ENCODE measurements at places on chromosomes 7 and 10.

DNA sequence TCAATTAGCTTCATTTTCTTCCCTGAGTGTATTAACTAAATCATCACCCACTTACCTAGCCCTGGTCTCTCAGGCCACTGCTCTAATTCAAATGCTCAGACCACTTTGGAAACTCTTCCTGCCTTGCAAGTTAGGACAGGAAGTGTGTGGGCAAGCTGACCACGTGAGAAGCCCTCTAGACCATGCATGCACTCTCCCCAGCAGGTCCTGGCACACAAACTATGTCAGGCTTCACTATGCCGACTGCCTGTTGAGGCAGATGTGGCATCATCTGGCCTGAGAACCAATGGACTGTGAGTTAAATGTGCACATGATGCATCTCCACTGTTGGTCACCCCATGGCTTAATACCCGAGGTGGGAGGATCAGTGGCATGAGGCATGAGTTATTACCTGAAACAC is 439.6 kb downstream of the GRID1 start:
- DNase-seq, result no peak

- no peak for DNase-seq
These were observed 55.6 kb upstream of the CAMK2B start for GRCh38 chr7:44380831-44381493.

- peak; percentile 71 for DNase-seq
These were observed 8.7 kb downstream of the NCAPG2 start for GRCh38 chr7:158695726-158696452.

GRCh38 chr7:26295586-26295985 is 3.9 kb downstream of the SNX10 start:
- DNase-seq, result no peak

DNA sequence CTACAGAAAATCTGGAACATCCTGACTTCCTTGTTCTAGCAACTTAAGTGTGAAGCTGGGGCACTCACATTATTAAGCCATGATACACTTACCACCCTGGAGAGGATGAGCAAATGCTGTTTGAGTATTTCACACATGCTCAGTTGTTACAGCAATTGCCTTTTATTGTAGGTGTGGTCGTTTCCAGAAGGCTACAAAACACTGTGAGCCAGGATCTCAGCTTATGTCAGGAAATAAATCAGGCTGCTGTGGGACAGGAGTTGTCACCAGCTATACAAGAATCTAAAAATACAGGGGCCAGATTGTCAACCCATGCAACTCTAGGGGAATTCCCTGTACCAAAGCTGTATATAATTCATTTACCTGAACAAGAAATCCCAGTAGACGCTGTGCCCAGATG is 273.3 kb upstream of the SP4 start:
- DNase-seq, result no peak

DNA sequence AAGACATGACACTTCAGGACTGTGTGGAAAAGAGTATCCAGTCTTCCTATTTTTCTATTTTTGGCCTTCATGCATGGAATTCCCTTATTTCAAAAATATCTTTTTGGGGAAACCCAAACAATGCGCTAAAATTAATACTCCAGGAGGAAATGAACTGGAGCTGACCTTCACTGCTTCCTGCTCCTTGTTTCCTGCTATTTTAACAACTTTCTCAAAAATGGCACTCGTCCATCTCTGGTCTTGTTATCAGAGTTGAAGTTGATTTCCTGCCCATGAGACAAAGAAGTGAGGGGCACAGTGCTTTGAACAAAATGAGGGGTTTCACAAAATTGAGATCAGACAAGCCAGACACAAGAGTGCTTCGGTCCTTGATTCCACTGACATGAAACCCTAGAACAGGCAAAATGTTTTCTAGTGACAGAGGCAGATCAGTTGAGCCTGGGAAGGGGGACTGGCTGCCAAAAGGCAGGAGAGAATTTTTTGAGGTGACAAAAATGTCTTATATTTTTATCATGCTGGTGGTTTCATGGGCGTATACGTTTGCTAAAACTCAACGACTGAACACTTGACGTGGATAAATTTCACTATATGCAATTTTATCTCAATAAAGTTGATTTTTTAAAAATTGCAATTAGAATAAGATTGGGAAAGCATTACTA is 193.2 kb downstream of the CREB5 start:
- no peak for DNase-seq

DNA sequence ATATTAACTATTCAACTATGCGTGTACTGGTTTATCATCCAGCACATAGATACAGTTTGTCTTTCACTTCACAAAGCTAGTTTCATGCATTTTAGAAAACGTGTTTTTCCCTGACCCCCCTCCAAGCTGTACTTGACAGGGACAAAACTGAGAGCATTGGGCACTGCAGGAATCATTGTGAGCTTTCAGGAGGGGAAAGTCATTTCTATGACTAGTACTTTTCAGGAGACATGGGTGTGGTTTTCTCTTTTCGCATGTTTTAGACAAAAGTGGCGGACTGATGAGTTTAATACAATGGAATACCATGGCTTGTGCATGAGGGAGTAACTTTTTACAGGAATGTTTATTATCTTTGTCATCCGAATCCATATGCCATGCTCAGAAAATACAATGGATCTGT is 42.7 kb downstream of the NRG3 start:
- no peak for DNase-seq

- DNase-seq, result peak; percentile 59
These were observed 3.5 kb downstream of the SHH start for GRCh38 chr7:155808549-155809331.

GRCh38 chr10:12250181-12250580 is 54.2 kb downstream of the CDC123 start:
- no peak for DNase-seq

- no peak for DNase-seq
These were observed 1.4 kb downstream of the HABP2 start for GRCh38 chr10:113554214-113554613.

GRCh38 chr10:15293862-15294842 is 76.9 kb downstream of the FAM171A1 start:
- no peak for DNase-seq

Measured in ACHN (cell line).